ENCODE measurements at places on chromosomes 13 and 19.

GRCh38 chr13:106376401-106377112 is 158.9 kb downstream of the EFNB2 start:
- DNase-seq, result peak; percentile 59

DNA sequence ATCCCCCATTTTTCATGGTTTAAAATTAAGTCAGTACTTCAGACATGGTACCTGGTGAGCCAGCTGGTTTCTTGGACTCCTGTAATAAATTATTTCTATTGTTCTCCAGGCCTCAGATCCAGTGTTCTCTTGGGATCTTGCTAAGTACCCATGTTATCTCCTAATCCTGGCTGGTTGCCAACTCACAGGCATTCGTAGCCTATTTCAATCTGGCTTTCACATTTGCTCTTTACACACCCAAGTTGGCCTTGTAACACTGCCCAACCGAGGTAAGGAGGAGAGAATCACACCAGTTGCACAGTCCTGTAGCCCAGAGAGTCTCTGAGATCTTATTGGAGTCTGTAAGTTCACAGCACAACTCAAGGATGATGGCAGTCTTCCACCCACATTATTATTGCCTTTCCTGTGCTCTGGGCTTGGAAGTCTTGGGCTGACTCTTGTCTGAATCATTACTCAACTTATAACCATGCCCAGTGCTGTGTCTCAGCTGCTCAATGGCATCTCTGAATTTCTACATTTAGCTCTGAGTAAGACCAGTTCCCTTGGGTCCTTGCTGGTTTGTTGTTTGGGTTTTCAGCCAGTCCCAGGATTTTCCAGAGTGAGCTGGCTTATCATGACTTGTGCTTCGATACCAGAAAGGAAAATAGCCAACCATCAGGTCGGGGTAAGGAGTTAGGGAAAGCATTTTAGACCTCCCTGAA is 76.6 kb upstream of the KLF12 start:
- peak; percentile 67 for DNase-seq

- no peak for DNase-seq
Measured at GRCh38 chr19:28396287-28396831, 816.6 kb downstream of the UQCRFS1 start.

- DNase-seq, result peak; percentile 47
Measured at GRCh38 chr13:97257800-97258799, 36.0 kb downstream of the MBNL2 start.

DNA sequence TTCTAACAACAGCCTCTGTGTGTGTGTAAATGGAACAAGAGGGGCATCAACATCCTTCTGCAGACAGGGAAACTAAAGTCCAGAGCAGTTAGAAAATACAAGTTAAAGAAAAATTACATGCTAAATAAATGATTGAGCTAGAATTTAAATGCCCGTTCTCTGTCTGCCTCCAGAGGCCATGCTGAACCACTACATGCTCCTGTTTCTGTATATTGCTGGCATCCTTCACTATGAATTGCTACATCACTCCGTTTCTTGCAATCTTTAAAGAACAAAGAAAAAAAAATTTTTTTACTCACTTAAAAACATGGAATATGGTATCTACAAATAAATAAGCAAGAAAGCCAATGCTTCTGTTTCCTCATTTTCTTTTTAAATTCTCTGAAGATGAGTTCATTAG is 47.9 kb downstream of the DCT start:
- no peak for DNase-seq

DNA sequence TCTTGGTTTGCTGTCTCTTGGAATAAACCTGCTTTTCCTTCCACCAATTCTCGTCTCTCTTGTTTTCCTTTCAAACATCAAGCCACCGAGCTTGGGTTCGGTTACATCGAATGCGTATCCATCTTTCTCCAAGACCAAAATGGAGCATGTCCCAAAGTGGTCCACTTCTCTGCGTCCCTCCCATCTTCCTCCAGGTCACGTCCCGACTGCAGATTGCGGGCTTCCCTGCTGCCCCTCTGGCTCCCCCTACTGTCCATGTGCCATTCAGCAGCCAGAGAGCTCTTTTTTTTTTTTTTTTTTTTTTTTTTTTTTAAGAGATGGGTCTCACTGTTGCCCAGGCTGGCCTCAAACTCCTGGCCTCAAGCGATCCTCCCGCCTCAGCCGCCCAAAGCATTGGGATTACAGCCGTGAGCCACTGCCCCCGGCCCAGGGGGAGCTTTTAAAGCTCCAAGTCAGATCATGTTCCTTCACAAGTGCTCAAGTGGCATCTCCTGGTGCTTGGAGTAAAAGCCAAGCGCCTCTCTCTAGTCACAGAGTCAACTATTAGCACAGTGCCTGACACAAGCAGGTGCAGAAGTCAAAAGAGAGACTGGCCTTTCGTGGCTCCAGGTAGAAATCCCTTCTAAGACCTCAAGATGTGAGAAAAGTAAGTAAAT is 10.0 kb downstream of the COL5A3 start:
- DNase-seq, result peak; percentile 6

DNA sequence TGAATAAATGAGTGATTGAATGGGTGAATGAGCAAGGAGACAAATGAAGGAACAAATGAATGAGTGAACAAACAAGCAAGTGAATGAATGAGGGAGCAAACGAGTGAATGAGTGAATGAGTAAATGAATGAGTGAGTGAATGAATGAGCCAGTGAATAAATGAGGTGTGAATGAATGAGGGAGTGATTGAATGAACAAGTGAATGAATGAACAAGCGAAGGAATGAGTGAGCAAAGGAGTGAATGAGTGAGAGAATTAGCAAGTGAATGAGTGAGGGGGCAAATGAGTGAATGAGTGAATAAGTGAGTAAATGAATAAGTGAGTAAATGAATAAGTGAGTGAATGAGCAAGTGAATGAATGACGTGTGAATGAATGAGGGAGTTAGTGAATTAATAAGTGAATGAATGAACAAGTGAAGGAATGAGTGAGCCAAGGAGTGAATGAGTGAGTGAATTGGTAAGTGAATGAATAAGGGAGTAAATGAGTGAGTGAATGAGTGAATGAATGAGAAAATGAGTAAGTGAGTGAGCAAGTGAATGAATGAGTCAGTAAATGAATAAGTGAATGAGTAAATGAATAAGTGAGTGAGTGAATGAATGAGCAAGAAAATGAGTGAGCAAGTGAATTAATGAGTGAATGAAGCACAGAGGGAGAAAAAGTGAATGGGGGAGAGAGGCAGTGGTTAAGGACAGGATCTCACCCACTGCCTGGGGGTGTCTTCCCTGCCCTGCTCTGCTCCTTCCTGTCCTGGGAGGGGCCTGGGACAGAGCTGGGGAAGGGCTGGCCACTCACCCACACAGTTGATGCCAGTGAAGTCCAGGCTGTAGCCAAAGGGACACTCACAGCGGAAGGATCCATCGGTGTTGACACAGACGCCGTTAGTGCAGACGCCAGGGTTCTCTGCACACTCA is 36.4 kb downstream of the CCL25 start:
- no peak for DNase-seq

- no peak for DNase-seq
Measured at GRCh38 chr13:52669677-52670076, 17.0 kb downstream of the SUGT1 start.

Data from T1000 (cell line).